NCI-H446 (cell line): ENCODE measurements at places on chromosomes 5 and 9.

- no peak for DNase-seq
These were observed 752.4 kb upstream of the COX7C start for GRCh38 chr5:85865296-85865695.

DNA sequence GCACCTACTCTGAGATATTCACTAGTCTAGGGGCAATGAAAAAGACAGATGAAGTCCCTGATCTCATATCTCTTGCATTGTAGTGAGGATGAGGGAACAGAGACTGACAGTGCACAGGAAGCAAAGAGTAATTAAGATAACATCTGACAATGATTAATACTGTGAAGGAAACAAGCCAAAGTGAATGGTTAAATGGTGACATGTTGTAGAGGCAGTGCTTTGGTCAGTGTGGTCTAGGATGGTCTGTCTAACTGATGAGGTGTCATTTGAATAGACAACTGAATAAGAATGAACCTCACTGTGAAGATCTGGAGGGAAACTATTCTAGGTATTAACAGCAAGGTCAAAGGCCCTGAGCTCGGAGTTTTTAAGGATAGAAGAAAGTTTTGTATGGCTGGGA lies 333.3 kb upstream of the GRIA1 start:
- DNase-seq, result no peak

- DNase-seq, result no peak
These were observed 50.0 kb upstream of the KLF4 start for GRCh38 chr9:107539427-107540163.

DNA sequence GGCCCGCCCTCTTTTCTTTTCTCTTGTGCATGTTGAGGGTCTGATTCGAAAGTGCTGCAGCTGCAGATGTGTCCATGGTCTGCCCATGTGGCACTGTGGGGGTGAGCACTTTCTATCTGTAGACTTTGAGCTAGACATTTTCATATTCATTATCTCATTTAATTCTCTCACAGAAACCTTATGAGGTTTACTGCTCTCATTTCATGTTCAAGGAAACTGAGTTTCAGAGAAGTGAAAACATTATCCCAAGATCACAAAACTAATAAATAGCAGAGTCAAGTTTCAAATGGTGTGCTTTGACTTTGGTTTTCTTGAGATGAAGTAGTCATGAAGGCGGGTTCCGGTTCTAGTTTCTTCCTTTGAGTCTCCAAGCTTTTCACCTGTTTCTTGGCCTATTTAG lies 536.5 kb upstream of the ZNF462 start:
- no peak for DNase-seq

DNA sequence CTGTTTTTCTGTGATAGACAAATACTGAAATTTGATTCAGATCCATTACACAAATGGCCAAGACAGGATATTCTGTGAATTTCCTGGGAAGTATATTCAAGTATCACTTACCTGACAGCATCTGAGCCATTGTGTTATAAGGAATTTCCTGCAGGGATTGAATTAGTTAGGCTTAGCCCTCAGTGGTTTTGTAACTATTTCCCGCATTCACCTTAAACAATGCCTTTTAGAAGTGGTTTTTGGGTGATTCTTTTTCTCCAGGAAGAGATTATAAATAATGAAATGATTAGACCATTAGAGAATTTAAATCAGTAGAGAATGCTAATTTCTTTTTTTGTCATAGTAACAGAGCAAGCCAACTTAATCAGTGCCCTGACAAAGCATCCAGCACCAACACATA lies 30.6 kb downstream of the ITGA1 start:
- no peak for DNase-seq

- no peak for DNase-seq
These were observed 42.9 kb downstream of the FAF2 start for GRCh38 chr5:176491101-176491502.

- DNase-seq, result no peak
These were observed 47.6 kb downstream of the RGS3 start for GRCh38 chr9:113511047-113511521.
